ENCODE measurements at places on chromosomes 1 and 21.
A peak's percentile ranks its signal among the peaks of the same experiment; 100 is the strongest.

DNA sequence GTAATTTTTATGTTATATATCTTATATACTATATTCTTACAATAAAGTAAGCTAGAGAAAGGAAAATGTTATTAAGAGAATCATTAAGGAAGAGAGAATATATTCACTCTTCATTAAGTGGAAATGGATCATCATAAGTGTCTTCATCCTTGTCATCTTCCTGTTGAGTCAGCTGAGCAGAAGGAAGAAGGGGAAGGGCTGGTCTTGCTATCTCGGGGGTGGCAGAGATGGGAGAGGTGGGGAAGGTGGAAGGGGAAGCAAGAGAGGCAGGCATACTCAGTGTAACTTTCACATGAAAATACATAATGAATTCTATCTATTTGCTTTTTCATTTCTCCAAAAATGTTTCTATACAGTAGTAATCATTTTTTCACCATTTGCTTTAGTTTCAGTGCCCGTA lies 5.1 kb downstream of the DNASE2B start:
- no peak for DNase-seq

GRCh38 chr1:170711682-170712081 lies 47.8 kb downstream of the PRRX1 start:
- DNase-seq: no peak

GRCh38 chr1:207669528-207670009 lies 24.6 kb downstream of the CR1L start:
- DNase-seq: no peak

DNA sequence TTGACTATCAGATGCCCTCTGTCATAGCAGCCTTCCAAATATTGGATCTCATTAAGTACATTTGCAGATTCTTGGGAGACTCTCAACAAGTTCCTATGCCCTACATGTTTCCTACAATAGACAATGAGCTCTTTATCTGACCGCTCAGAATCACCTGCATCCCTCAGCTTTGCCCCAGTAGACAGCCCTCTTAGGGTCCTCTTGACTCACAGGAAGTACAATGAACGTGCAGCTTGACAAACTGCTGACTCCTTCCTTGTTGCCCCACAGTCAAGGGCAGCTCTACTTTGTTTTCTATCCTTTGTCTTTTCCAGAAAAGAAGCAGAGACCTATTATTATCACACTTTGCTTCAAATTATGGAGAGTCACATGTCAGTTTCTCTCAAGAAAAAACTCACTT lies 27.6 kb downstream of the SLC44A5 start:
- DNase-seq: no peak

DNA sequence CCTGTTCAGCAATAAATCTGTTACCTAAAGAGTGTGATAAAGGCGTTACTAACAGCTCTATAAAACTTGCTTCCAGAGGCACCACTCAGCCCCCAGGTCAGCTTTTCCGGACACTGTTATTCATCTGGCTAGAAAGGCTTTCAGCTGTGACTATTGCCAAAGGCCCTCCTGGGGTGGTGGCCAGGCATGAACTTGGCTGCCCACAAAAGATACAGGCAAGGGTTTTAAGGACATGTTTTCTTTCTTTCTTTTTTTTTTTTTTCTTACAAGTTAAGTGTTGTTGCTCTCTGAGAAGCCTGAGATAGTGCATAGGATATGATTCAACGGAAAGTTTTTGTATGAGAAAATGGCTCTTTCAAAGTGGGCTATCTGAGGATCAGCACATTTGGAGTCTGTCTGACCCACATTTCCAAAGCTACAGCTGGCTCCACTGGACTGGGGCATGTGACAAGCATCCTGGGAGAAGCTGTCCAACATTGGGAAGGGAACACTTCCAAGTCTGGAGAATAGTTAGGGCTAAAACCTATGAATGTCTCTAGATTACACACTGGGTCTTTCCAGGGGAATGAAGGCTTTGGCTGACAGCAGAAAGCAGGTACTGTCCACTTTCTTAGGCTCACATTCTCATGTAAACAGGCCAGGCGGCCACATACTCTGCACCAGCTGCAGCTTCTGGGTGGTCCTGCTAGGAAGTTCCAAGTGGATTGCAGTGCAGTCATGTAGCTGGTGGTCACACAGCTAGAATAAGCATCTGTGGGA lies 639.7 kb downstream of the LMO4 start:
- DNase-seq: peak; percentile 90

- DNase-seq: no peak
These were observed 64.4 kb downstream of the FAAP20 start for GRCh38 chr1:2130156-2130555.

DNA sequence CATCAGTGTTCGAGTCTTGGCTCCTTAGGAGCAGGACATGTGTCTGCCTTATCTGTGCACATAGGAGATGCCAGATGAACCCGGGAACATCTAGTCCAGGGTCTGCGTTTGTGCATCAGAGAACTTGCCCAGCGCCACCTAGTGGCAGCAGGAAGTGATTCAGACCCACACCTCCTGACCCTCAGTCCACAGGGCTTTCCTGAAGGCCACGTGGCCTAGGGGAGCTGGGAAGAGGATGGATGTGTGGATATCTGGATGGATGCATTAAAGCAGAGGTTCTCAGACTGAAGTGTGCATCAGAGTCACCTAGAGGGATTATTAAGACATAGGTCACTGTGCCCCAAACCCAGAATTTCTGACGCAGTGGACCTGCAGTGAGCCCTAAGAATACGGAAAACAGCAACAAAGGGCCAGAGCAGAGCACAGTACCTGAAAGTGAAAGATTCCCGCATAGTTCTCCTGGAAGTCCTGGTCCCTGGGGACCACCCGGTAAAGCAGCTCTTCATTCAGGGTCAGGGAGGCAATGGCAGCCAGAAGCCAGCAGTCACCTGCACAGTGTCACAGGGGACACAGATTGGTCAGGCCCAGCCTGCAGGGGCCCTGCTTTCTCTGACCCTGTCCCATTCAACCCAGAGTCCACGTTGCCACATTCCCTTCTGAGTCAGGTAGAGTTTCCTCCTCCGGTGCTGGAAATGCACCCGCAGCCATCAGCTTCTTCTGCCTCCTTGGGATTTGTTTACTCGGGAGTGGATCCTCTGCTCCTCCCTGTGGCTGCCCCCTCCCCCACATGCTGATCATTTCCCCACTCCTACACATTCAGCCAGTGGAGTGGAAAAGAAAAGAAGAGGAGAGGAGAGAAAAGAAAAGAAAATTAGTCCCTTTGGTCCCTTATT lies 37.0 kb downstream of the CAPN8 start:
- DNase-seq: peak; percentile 75

GRCh38 chr1:34590211-34590623 lies 164.6 kb upstream of the GJB5 start:
- DNase-seq: peak; percentile 94

GRCh38 chr1:25653558-25653957 lies 37.0 kb downstream of the MAN1C1 start:
- DNase-seq: no peak

DNA sequence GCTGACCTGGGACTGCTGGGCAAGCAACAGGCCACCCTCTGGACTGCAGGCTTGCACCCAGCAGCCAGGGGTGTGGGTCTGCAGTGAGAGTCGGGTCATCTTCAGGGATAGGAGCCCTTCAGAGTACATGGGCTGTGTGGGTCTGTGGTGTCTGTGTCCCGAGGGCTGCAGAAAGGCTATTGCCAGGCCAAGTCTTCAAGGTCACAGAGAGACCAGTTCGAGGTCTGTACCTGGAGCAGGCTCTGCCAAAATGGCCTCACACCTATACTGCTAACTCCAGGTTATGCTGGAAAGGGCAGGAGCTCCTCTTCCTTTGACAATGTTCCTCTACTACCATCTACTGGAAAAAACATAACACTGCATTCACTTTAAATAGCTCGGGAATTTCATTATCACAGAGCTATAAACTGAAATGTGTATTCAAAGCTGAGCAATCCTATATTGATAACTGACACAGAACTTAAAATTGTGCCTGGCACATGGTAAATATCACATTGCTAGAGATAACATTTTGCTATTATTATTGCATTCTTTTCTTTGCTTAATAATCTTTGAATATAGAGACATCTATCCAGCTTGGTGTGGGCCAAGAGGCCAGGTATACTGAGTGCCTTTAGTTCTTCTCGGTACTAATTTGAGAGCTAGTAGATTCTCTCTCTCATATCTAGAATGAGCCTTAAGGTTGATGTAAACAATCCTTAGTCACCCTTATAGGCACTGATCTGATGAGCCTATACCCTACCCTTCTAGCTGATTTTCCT lies 6.9 kb upstream of the DNAH14 start:
- DNase-seq: peak; percentile 63

GRCh38 chr1:89951766-89952604 lies 42.9 kb upstream of the ZNF326 start:
- no peak for DNase-seq

- DNase-seq: no peak
These were observed 10.8 kb downstream of the SLC37A1 start for GRCh38 chr21:42524341-42525028.

DNA sequence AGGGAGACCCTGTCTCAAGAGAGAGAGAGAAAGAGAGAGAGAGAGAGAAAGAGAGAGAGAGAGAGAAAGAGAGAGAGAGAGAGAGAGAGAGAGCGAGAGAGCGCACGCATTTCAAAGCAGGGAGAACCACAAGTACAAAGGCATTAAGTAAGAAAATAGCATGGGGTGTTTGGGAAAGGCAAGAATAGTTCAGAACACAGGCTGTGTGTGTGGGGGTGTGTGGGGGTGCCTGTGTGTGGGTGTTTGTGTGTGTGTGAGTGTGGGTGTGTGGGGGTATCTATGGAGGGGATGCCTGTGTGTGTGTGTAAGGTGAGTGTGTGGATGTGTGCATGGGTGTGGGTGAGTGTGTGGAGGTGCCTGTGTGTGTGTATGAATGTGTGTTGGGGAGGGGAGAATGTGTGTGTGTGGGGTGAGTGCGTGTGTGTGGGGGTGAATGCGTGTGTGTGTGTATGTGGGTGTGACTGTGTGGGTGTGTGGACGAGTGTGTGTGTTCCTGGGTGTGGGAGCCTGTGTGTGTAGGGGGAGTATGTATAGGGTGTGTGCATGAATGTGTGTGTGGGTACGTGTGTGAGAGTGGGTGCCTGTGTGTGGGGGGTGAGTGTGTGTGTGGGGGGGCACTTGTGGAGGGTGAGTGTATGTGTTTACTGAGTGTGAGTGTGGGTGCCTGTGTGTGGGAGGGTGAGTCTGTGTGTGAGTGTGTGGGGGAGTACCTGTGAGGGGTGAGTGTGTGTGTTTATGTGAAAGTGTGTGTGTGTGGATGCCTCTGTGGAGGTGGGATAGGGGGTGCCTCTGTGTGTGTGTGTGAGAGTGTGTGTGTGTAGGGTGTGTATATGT lies 19.1 kb upstream of the HDAC1 start:
- no peak for DNase-seq

- no peak for DNase-seq
These were observed 111.6 kb upstream of the IFFO2 start for GRCh38 chr1:19067912-19068638.

DNA sequence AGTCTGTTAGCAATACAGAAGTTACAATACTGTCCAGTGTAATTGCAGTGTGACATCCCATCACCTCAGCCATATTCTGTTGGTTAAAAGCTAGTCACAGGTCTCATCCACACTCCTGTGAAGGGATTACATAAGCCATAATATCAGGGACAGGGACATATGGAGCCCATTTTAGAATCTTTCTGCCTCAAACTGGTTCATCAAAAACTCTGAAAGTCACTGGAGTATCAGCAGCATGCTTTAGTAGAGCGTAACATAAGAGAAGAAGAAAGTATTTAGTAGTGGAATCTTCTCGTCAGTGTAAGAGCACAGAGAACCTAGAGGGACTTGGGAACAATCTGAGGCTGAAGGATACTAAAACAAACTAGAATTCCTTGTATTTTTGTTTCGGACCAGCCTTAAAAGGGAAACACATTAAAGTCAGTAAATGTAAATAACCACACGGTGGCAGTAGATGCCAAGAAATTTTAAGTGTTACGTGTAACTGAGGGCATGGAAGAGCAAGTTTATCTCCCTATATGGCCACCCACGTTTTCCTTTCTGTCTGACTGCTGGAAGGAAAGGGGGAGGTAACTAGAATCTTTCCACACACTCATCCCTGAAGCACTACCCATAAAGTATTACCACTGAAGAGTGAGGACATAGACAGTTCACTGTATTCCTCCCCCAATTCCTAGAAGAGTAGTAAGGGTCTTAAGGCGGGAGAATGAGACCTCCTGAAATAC lies 41.6 kb upstream of the AGL start:
- DNase-seq: peak; percentile 71

GRCh38 chr1:155012026-155012546 lies 9.5 kb downstream of the ZBTB7B start:
- DNase-seq: peak; percentile 79

DNA sequence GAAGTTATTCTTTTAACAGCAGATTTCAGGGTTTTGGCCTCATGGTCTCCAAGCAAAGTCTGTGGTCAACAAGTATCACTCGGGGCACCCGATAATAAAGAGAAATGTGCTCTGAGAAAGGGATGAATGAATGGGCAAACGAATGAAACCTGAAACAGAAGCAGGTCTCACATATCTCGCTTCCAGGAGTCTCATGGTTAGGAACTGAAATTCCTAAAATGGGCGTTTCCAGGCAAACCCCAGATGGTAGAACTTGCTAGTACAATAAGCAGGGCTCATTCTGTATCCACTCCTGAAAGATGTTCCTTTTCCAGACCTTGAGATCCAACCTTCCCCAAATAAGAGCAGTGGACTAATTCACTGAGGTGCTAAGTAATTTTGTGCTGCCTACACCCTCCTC lies 87.2 kb downstream of the LAMC2 start:
- DNase-seq: no peak

- peak; percentile 44 for DNase-seq
These were observed 35.9 kb downstream of the POFUT2 start for GRCh38 chr21:45251635-45252447.

GRCh38 chr21:45825219-45825618 lies 156.4 kb upstream of the COL6A1 start:
- DNase-seq: no peak

- DNase-seq: no peak
These were observed 168.5 kb downstream of the PSMG1 start for GRCh38 chr21:39014747-39015146.

GRCh38 chr1:154934358-154934948 lies 2.1 kb downstream of the PMVK start:
- DNase-seq: no peak
